ENCODE measurements at places on chromosomes 1 and 21.

DNA sequence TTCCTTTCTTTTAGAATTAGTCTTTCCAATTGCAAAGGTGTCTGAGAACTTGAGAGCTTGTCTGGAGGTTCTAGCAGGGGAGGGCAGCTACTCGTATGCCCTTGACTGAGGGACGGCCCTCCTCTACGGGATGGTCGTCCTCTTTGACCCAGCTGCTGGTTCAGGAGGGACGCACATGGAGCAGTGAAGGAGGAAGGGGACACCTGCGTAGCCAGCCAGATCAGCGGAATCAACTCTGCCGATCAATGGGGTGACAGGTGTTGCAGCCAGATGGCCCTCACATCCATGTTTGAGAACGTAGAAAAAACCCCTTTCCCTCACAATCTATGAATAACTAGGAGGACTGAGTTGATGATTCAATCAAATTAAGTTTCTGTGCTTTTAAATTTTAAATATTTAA, 15.7 kb upstream of the A3GALT2 start:
- DNase-seq = no peak

DNA sequence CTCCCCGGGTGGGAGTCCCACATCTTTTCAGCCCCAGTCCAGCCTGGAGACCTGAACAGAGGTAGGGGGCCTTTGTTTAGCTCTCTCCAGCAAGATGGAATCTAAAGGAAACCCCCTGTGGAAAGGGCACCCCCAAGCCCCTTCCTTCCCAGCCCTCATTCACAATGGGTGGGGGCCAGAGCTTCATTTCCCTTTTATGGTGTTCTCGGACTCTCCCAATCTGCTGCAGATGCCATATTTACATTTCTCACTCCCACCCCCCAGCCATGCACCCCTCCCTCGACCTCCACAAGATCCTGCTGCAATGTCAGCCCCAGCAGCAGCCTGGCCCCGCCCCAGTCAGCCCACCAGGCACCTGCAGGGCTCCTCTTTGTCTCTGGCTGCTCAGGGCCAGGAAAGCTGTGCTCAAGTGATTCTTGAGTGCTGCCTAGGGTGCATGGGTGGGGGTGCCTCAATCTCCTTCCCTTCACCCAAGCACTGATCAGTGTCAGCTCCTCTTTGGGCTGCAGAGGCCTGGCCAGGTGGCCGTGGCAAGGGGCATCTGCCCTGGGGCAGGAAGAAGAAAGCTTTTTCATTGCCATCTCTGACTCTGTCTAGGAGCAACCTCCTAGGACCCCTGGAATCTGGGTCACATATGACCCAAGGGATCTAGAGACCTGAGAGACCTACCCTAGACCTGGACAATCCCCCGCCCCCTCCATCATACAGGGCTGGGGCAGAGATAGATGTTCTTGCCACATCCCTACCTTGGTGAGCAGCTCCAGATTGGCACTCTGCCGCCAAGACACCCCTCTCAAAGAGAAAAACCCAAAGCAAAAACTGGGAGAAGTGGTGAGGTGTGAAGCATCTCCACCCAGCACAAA, 1.7 kb downstream of the KIF21B start:
- no peak for DNase-seq

DNA sequence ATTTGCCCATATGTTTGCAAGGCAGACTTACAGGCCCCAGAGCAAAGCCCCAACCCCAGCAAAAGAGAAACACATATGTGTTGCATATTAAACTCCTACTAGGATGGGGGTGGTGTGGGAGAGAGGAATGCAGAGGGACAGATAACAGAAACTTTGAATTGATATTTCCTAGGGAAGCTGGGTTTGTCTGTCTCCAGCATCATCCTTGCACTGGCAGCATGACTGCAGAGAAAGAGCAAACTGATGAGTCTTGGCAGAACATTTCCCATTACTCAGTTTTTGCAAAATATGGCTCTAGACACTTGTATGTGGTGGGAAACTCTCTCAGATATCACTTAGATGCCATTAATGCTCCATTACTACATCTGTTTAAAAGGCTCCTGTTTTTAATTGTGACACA, 43.8 kb upstream of the MARK1 start:
- no peak for DNase-seq

DNA sequence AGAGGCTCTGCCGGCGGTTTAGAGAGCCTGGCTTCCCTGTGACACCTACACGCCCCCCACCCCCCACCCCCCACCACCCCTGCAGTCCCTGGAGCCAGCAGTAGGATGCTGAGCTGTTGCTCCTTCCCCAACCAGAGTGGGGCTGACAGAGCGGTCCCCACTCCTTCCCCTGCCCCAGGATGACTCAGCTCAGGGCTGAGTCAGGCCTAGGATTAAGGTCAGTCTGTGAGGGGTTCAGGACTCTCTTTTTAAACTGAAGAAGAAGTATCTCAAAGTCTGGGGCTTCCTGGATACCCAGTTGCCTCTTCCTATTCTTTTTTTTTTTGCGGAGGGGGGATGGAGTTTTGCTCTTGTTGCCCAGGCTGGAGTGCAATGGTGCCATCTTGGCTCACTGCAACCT, 19.1 kb downstream of the DMBX1 start:
- DNase-seq = no peak

DNA sequence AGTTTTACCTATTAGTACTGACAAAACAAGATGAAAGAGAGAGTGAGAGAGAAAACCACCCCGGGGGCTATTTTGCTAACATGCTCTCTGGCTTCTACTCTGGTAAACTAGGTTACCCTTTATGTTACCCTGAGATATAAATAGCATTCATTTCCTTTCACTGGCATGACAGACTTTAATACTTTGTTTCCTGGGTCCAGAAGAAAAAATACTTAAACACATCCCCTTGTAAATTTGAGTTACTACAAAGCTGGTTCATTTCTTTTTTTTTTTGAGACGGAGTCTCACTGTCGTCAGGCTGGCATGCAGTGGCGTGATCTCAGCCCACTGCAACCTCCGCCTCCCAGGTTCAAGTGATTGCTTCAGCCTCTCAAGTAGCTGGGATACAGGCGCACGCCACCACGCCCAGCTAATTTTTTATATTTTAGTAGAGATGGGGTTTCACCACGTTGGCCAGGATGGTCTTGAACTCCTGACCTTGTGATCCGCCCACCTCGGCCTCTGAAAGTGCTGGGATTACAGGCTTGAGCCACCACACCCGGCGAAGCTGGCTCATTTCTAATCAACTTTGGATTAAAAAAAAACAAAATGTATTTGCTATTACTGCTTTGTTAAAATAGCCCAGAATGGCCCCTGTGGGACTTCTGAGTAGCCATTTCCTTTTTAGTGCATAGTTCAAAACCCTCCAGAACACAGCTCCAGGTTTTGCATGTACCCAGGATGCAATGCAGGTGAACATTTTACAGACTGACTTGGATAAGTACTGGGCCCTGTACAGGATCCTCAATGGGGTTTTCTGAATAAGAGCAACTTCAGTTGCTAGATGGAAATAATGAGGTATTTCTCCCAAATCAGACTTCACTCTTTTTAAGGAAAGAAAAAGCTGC, 20.6 kb downstream of the INPP5B start:
- DNase-seq = no peak

DNA sequence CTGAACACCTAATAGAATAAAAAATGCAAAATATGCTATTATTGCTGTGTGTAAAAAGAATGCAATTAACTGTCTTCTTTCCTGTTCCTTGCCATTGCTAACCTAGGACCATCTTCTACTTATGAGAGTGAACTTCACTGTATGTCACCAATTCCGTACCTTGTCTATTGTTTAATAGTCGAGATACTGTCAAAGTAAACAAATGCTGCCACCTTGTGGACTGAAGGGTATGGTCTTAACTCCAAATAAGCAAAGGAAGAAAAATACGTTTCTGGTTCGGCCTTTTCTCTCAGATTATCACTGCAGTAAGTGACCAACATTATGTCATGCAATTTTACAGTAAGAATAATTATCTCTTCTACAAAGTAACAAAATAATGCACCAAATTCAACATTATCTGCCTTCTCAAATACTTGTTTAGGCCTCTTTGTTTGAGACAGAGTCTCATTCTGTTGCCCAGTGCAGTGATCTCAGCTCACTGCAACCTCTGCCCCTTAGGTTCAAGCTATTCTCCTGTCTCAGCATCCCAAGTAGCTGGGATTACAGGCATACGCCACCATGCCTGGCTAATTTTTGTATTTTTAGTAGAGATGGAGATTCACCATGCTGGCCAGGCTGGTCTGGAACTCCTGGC, 133.4 kb downstream of the COP1 start:
- peak; percentile 19 for DNase-seq

Measured in GDM1 (cell line).